ENCODE measurements at places on chromosomes 13 and 19. TPM values are rescaled to one million over a fixed set of nuclear protein-coding genes. Genes with fewer than 3 reads are reported as not detected.

Gene CAPNS1
- 332 TPM for total RNA-seq

Gene ZNF222
- 4.6 TPM for total RNA-seq

DNA sequence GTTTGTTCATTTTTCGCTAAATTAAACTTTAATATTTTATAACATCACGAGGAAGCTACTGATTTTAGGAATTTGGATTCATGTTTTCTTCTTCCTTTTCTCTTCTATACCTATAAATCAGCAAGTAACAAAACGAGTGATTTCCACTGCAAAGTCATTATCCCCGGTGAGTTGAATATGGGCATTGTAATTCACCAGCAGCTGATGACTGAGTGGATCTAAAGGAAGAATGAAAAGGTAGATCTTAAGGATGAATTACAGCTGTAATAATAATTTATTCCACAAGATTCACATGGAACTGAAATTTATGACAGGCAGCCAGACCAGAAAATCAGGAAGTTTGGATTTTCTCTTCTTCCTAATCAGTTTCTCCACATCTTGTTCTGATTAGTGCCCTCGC lies 111.4 kb downstream of the GPC6 start:
- no peak overlapping the region for H3K4me3 ChIP-seq
- no peak for DNase-seq
- H3K27ac ChIP-seq = no peak overlapping the region
- no peaks in the 10 kb centered on the region for H3K27me3 ChIP-seq
- H3K4me1 ChIP-seq = peaks cover 27% of the 10 kb centered on the region

Gene GPC6
- 24.3 TPM for total RNA-seq

- H3K27me3 ChIP-seq = no peaks in the 10 kb centered on the region
- no peaks in the 10 kb centered on the region for H3K36me3 ChIP-seq
- peak overlapping the region; percentile 97 for H3K27ac ChIP-seq
- DNase-seq = peak; percentile 80
- peak overlapping the region; percentile 59 for H3K4me3 ChIP-seq
Observed at GRCh38 chr13:80359778-80360452, 19.0 kb upstream of the SPRY2 start.

Gene RUBCNL
- total RNA-seq = 1.9 TPM

- DNase-seq = no peak
- H3K4me1 ChIP-seq = peaks cover 22% of the 10 kb centered on the region
- H3K27me3 ChIP-seq = no peaks in the 10 kb centered on the region
- no peak overlapping the region for H3K27ac ChIP-seq
- 0 out of 2 replicates have a peak, but pooled peaks cover 3% of the 10 kb centered on the region for H3K36me3 ChIP-seq
Observed at GRCh38 chr13:85497652-85498051, 301.6 kb downstream of the SLITRK6 start.

DNA sequence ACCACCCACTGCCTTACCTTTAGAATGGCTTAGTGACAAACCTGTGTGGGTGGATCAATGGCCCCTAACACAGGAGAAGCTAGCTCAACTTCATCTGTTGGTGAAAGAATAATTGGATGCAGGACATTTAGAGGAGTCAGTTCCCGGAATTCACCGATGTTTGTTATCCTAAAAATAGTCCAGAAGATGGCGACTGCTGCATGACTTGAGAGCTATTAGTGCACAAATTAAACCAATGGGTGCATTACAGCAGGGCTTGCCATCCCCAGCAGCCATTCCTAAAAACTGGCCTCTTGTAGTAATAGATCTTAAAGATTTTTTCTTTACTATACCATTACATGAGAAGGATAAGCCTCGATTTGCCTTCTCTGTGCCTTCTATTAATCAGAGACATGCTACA lies 46.8 kb upstream of the ZNF726 start:
- no peaks in the 10 kb centered on the region for H3K4me1 ChIP-seq
- H3K27ac ChIP-seq = no peak overlapping the region
- H3K4me3 ChIP-seq = no peak overlapping the region
- no peak for DNase-seq
- H3K36me3 ChIP-seq = peaks cover 75% of the 10 kb centered on the region

DNA sequence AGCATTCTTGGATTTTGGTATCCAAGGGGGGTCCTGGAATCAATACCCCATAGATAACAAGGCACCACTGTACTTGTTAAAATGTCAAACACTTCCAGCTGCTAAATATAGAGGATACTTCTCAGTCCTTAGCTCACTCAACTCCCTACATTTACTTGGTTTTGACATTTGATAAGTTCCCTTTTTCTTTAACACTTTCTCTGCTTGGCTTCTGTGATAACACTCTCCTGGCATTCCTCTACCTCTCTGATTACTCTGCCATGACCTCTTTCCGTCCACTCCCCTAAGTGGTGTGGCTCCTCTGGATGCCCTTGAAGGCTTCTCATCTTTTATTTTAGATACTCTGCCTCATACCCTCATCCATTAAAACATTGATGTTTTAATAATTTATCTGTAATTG lies 65.2 kb downstream of the MICU2 start:
- no peaks in the 10 kb centered on the region for H3K27me3 ChIP-seq
- DNase-seq = no peak
- H3K27ac ChIP-seq = no peak overlapping the region
- H3K36me3 ChIP-seq = 0 out of 2 replicates have a peak, but pooled peaks cover 4% of the 10 kb centered on the region
- H3K4me1 ChIP-seq = peaks cover 10% of the 10 kb centered on the region
- no peak overlapping the region for H3K4me3 ChIP-seq

DNA sequence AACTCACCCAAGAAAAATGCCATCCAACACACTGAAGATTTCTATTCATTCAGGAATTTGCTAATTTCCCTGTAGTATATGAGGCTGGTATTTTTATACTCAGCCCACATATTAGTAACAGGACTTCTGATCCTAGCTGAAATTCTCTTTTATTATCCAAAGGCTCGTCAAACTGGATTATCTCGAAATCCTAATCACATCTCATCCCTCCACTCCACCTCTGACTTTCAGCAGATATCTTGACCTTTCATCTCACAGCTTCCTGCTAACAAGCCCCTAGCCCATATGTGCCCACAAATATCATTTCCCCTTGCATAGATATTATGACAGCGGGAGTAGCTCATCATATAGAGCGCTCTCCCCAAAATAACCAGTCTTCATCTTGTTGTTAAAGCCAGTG lies 279.7 kb downstream of the FGF14 start:
- no peak for DNase-seq
- no peaks in the 10 kb centered on the region for H3K4me1 ChIP-seq
- H3K27me3 ChIP-seq = no peaks in the 10 kb centered on the region
- H3K36me3 ChIP-seq = no peaks in the 10 kb centered on the region

DNA sequence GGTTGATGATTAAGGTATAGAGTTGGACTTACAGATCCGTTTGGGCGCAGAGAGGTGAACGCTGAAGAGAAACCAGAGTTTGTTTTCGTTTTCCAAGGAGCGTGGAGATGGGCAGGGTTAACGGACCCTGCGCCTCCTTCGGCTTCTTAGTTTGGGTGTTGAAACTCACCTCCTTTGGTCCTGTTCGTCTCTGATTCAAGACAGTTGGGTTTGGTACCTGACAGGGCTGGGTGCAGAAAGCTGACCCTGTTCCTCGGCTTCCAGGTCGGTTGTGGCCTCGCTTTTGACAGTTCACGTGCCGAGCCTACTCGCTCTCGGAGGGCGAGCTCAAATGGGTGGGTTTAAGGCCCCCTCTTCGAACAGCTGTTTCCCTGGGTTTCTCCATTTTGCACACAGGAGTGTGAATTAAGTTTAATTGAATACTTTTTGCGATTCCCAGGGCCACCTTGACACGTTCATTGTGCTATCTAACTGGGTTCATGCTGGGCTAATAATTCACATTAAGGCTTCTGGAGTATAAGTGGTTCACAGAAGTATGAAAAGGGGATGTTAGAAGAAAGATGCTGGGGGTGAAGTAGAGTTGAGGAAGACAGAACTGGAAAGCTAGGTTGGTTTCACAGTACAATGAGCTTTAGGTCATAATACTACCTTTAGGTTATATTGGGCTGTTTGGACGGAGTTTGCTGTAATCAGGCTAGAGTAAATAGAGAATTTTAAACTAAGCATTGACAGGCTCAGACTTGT lies 638 bp downstream of the USPL1 start:
- no peaks in the 10 kb centered on the region for H3K27me3 ChIP-seq
- peaks cover 9% of the 10 kb centered on the region for H3K4me1 ChIP-seq
- DNase-seq = no peak

DNA sequence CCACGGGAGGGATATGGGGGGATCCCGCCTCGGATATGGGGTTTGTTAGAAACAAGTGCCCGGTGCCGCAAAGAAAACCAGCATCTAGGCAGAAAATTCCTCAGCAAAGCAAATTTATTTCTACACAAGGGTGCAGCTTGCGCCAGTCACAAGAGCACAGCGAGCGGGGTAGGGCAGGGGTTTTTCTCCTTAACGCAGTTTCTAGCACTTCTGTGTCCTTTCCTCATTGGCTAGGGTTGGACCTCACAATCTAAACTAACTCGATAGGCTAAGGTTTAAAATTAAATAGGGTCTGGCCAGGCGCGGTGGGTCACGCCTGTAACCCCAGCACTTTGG lies 595 bp downstream of the ZNF440 start:
- peak overlapping the region; percentile 90 for H3K4me3 ChIP-seq
- H3K36me3 ChIP-seq = no peaks in the 10 kb centered on the region
- no peak overlapping the region for H3K27ac ChIP-seq
- H3K4me1 ChIP-seq = peaks cover 18% of the 10 kb centered on the region
- DNase-seq = no peak

Gene GJB2
- not detected for total RNA-seq

DNA sequence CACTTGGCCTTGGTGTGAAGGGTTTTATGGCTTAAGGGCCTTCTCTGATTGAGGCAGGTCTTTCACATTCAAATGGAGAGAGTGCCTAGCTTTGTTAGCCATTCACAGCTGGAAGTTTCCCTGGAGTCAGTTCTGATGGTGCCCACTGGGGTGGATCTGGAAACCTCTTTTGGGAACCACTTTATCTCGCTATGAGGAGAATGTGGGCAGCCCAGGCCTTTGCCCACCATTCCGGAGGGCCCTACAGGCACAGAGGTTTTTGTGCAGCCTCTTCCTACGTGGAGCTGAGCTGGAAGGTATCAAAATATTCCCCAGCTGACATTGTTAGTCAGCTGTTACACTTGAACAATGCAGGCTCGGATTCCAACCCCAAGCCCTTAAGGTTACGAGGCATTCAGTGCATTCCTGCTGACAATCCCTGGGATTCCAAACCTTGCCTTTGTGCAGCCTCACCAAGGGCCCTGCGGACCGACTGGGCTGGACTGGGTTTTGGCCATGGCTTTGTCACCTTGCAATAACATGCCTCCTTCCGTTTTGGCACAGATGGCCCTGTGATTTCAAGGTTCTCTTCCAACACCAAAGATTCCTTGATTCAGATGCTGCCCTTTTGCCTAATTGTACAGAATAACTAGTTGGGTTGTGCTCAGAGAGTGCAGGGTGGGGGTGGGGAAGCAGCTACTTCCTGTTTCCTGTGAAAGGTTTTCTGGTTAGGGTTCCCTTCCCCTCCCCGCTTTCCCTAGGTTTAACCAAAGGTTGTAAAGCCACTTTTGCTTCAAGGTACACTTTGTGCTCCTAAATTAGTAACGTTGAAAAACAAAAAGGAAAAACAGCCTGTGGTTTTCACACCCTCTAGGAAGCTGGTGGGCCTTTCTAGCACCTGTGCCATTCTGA lies 27.0 kb downstream of the SAE1 start:
- no peaks in the 10 kb centered on the region for H3K27me3 ChIP-seq
- peaks cover 43% of the 10 kb centered on the region for H3K4me1 ChIP-seq
- H3K4me3 ChIP-seq = peak overlapping the region; percentile 51
- H3K27ac ChIP-seq = peak overlapping the region; percentile 99
- peaks cover 66% of the 10 kb centered on the region for H3K36me3 ChIP-seq
- DNase-seq = peak; percentile 72

Gene CACNA1A
- 35.5 TPM for total RNA-seq

DNA sequence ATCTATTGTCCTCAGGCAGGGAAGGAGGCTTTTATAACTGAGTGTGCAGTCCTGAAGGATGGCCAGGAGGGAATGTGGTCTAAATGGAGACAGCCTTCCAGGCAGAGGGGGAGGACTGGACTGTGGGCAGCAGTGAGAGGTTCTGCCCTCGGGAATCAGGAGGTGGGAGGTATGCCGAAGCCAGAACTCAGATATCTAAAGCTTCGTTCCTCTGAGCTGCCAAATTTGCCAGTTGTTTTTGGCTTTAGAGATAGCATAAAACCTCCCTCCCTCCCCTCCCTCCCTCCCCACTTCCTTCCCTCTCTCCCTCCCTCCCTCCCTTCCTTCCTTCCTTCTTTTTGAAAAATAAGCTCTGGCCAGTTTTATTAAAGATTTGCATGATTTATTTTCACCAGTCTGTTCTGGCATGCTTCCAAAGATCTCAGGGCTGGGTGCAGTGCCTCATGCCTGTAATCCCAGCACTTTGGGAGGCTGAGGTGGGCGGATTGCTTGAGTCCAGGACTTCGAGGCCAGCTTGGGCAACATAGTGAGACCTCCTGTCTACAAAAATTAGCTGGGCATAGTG lies 2.4 kb downstream of the MEDAG start:
- peaks cover 47% of the 10 kb centered on the region for H3K27me3 ChIP-seq
- no peaks in the 10 kb centered on the region for H3K36me3 ChIP-seq
- H3K27ac ChIP-seq = no peak overlapping the region

Gene NANOS3
- 0.66 TPM for total RNA-seq

GRCh38 chr13:97325738-97326137 lies 103.6 kb downstream of the MBNL2 start:
- no peak overlapping the region for H3K4me3 ChIP-seq
- DNase-seq = no peak
- no peaks in the 10 kb centered on the region for H3K27me3 ChIP-seq
- H3K4me1 ChIP-seq = peaks cover 19% of the 10 kb centered on the region
- H3K36me3 ChIP-seq = no peaks in the 10 kb centered on the region

Gene ZNF486
- total RNA-seq = 22.3 TPM

DNA sequence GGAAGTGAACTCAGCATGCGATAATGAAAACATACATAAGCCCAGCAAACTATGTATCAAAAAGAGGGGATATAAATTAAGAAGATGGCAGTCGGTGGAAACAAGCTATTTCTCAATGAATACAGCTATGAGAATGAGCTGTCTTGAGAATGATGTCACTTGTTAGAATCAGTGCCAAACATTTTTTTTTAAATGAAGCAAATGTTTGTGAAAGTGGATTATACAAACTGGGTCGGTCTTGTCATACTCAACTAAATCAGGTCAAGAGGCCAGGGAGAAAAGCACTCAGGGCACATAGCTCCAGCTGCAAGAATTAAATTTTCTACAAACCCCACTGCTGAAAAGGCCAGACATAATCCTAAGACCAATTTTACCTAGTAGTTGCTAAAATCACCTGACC lies 1048.4 kb downstream of the SLITRK1 start:
- DNase-seq = no peak
- H3K36me3 ChIP-seq = 0 out of 2 replicates have a peak, but pooled peaks cover 2% of the 10 kb centered on the region
- H3K4me1 ChIP-seq = no peaks in the 10 kb centered on the region
- H3K27me3 ChIP-seq = no peaks in the 10 kb centered on the region
- H3K4me3 ChIP-seq = no peak overlapping the region
- H3K27ac ChIP-seq = no peak overlapping the region

GRCh38 chr19:39494661-39495060 lies 4.1 kb upstream of the DLL3 start:
- peaks cover 36% of the 10 kb centered on the region for H3K4me1 ChIP-seq
- H3K4me3 ChIP-seq = no peak overlapping the region
- H3K27me3 ChIP-seq = peaks cover 17% of the 10 kb centered on the region
- DNase-seq = no peak
- peak overlapping the region; percentile 89 for H3K27ac ChIP-seq
